ENCODE measurements at places on chromosomes 4 and X.

DNA sequence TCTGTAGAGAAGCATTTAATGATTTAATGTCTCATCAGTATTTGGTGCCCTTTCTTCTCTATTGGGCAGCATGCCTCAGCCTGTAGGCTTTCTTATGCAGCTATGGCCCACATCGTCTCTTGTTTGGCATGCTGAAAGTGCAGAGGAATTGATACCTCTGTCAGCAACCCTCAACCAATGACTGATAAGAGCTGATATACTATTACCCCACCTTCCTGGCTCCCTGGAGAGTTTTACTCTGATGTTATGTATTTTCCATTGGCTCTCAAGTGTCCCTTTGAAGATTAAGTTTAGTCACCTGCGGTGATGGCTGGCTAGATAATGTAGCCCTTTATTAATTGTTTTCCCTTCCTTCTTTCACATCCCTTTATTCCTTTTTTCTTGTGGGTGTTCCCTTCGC, 41.2 kb upstream of the PDHA2 start:
- DNase-seq: no peak
- no peak overlapping the region for H3K27ac ChIP-seq
- H3K4me1 ChIP-seq: no peaks in the 10 kb centered on the region
- no peaks in the 10 kb centered on the region for H3K36me3 ChIP-seq

DNA sequence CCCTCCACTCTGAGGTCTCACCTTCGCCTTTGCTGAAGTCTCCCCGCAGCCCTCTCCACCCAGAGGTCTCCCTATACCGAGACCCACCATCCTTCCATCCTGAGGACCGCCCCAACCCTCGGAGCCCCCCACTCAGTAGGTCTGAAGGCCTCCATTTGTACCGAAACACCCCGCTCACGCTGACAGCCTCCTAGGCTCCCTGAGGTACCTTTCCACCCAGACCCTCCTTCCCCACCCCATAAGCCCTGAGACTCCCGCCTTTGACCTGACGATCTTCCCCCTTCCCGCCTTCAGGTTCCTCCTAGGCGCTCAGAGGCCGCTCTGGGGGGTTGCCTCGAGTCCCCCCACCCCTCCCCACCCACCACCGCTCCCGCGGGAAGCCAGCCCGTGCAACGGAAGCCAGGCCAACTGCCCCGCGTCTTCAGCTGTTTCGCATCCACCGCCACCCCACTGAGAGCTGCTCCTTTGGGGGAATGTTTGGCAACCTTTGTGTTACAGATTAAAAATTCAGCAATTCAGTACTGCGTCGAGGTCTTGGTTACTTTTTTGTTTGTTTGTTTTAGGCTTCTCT, 5.0 kb downstream of the SOD3 start:
- H3K27ac ChIP-seq: no peak overlapping the region
- DNase-seq: no peak
- H3K4me1 ChIP-seq: no peaks in the 10 kb centered on the region
- no peak overlapping the region for H3K4me3 ChIP-seq
- H3K27me3 ChIP-seq: peaks cover 39% of the 10 kb centered on the region

GRCh38 chr4:80471756-80472155, 136.2 kb downstream of the CFAP299 start:
- H3K36me3 ChIP-seq: no peaks in the 10 kb centered on the region
- no peaks in the 10 kb centered on the region for H3K4me1 ChIP-seq
- DNase-seq: no peak
- H3K4me3 ChIP-seq: no peak overlapping the region
- H3K27ac ChIP-seq: no peak overlapping the region

GRCh38 chr4:86630629-86631028, 36.5 kb downstream of the PTPN13 start:
- DNase-seq: no peak
- H3K4me1 ChIP-seq: no peaks in the 10 kb centered on the region
- H3K27me3 ChIP-seq: no peaks in the 10 kb centered on the region
- H3K4me3 ChIP-seq: no peak overlapping the region

DNA sequence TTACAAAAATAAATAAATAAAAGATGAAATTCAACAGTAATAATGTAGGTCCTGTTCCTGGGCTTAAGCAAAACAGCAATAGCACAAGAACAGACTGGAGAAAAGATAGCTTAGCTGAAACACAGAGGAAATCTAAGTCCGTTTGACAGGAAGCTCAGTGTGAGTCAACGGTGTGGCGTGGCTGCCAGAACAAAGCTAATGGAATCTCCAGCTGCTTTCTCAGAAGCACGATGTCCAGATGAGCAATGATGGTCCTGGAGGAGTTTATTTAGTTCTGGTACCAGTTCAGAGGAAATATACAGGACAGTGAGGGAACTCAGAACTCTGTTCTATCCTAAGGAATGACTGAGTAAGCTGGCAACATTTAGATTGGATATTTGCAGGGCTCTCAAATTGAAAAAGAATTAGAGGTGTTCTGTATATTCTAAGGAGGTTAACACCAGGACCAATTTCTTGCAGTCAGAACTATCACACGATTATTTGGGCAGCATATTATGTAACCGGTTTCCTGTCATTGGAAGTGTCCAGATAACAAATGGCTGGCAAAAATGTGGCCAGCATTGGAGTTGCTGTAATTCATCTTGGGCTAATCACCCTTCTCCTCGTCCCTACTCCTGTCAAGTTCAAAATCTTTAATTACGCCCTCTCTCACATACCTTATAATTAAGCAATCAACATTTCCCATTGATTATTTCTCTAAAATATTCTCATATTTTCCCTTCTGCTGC, 12.7 kb downstream of the GAB3 start:
- H3K4me1 ChIP-seq: peaks cover 54% of the 10 kb centered on the region
- no peak for DNase-seq
- no peak overlapping the region for H3K27ac ChIP-seq
- no peak overlapping the region for H3K4me3 ChIP-seq
- no peaks in the 10 kb centered on the region for H3K36me3 ChIP-seq

- H3K4me1 ChIP-seq: no peaks in the 10 kb centered on the region
- H3K27me3 ChIP-seq: no peaks in the 10 kb centered on the region
- no peak overlapping the region for H3K27ac ChIP-seq
- H3K4me3 ChIP-seq: no peak overlapping the region
Measured at GRCh38 chr4:25059791-25060190, 29.0 kb upstream of the LGI2 start.

DNA sequence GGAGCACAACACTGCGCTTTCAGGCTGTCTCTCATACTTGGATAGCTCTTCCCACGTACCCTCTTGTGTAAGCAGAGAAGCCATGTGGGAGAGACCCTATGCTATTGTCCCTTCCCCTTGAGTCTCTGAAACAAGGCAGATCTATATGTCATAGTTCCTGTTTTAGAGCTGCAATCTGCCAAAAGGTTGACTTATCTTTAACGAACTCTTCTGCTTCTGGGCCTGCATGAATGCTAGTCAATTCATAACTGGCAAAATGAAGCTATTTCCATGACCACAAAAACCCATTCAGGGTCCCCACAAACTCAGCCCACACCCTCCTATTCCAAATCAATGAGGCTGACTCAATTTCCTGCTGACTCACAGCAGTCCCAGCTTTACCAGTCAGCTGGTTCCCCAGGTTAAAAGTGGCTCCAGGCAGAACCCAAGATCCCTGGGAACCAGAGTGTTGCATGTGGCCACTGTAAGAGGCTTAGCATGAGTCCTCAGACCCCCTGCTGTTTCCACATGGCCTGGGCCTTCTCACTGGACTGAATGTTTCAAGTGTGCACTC, 25.3 kb upstream of the SOD3 start:
- no peaks in the 10 kb centered on the region for H3K36me3 ChIP-seq
- H3K4me1 ChIP-seq: no peaks in the 10 kb centered on the region
- H3K27ac ChIP-seq: no peak overlapping the region
- no peaks in the 10 kb centered on the region for H3K27me3 ChIP-seq
- DNase-seq: no peak

DNA sequence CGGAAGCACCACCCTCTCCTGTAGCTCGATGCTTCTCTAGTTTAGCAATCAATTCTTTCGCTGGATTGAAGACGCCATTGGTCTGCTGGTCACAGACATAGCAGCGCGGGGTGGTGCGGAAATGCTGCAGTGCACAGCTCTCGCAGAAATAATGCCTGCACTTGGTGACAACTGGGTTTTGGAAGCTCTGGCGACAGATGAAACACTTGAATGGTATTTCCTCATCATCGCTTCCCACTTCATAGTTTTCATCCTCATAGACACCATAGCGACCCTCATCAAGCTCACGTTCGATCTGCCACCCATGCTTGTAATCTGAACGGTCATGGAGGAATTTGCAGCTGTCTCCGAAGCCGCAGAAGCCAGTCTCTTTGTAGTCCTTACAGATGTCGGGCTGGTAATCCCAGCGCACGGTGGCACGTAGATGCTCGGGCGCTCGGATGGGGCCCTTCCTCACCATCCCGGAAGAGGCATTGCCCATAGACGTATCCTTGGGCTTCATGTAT, 854 bp downstream of the RNF113A start:
- H3K36me3 ChIP-seq: peaks cover 17% of the 10 kb centered on the region
- no peaks in the 10 kb centered on the region for H3K27me3 ChIP-seq
- H3K27ac ChIP-seq: peak overlapping the region; percentile 87
- DNase-seq: peak; percentile 10

DNA sequence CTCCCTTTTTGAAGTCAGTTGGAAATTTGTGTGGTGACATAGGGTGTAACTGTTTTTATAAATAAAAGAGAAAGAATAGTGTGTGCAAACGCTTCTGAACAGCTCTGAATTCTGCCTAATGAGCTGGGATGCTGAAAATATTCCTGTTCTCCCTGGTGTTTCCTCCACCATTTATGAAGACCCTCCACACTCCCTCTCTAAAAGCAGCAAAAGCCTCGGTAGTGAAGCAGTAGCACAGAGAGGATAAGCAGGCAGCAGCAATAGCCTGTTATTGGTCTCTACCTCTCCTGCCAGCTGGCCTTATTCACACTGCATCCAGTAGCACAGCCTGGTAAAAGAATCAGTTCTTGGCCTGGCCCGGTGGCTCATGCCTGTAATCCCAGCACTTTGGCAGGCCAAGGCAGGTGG, 406.1 kb downstream of the IQCM start:
- H3K27me3 ChIP-seq: no peaks in the 10 kb centered on the region
- no peak overlapping the region for H3K27ac ChIP-seq
- H3K4me3 ChIP-seq: no peak overlapping the region
- H3K4me1 ChIP-seq: no peaks in the 10 kb centered on the region
- no peak for DNase-seq
- no peaks in the 10 kb centered on the region for H3K36me3 ChIP-seq

- H3K27ac ChIP-seq: no peak overlapping the region
- H3K4me3 ChIP-seq: no peak overlapping the region
Measured at GRCh38 chr4:75172551-75172950, 239.6 kb downstream of the PARM1 start.

GRCh38 chr4:180261346-180261745, 1981.9 kb upstream of the TENM3 start:
- DNase-seq: no peak
- no peaks in the 10 kb centered on the region for H3K4me1 ChIP-seq
- no peaks in the 10 kb centered on the region for H3K27me3 ChIP-seq

- H3K36me3 ChIP-seq: no peaks in the 10 kb centered on the region
- H3K4me3 ChIP-seq: no peak overlapping the region
- H3K27me3 ChIP-seq: peaks cover under 1% of the 10 kb centered on the region
- H3K27ac ChIP-seq: no peak overlapping the region
- DNase-seq: no peak
- H3K4me1 ChIP-seq: no peaks in the 10 kb centered on the region
Measured at GRCh38 chr4:55132775-55133174, 7.4 kb upstream of the KDR start.

GRCh38 chr4:128846063-128846462, 36.6 kb downstream of the JADE1 start:
- no peak for DNase-seq
- H3K27ac ChIP-seq: no peak overlapping the region
- H3K4me1 ChIP-seq: no peaks in the 10 kb centered on the region
- H3K4me3 ChIP-seq: no peak overlapping the region
- peaks cover 89% of the 10 kb centered on the region for H3K36me3 ChIP-seq

- no peaks in the 10 kb centered on the region for H3K36me3 ChIP-seq
- DNase-seq: no peak
- H3K27me3 ChIP-seq: no peaks in the 10 kb centered on the region
Measured at GRCh38 chr4:137514406-137515111, 17.7 kb downstream of the PCDH18 start.

DNA sequence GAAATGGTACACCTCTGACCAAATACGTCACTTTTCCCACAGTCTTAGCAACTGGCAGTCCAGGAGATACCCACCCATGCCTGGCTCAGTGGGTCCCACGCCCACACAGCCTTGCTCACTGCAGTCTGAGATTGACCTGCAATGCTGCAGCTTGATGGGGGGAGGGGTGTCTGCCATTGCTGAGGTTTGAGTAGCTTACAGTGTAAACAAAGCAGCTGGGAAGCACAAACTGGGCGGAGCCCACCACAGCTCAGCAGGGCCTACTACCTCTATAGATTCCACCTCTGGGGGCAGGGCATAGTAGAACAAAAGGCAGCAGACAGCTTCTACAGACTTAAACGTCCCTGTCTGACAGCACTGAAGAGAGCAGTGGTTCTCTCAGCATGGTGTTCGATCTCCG, 52.7 kb downstream of the AMER1 start:
- H3K4me1 ChIP-seq: no peaks in the 10 kb centered on the region
- no peak overlapping the region for H3K27ac ChIP-seq
- H3K36me3 ChIP-seq: no peaks in the 10 kb centered on the region
- no peak overlapping the region for H3K4me3 ChIP-seq
- H3K27me3 ChIP-seq: no peaks in the 10 kb centered on the region
- no peak for DNase-seq

GRCh38 chr4:32191961-32192360, 1471.8 kb downstream of the PCDH7 start:
- H3K36me3 ChIP-seq: no peaks in the 10 kb centered on the region
- H3K27ac ChIP-seq: no peak overlapping the region
- no peak for DNase-seq
- no peaks in the 10 kb centered on the region for H3K27me3 ChIP-seq
- no peak overlapping the region for H3K4me3 ChIP-seq
- no peaks in the 10 kb centered on the region for H3K4me1 ChIP-seq

- peaks cover 3% of the 10 kb centered on the region for H3K4me1 ChIP-seq
- H3K27ac ChIP-seq: no peak overlapping the region
- no peak for DNase-seq
- H3K4me3 ChIP-seq: no peak overlapping the region
Measured at GRCh38 chrX:107758231-107758766, 17.3 kb downstream of the TSC22D3 start.

DNA sequence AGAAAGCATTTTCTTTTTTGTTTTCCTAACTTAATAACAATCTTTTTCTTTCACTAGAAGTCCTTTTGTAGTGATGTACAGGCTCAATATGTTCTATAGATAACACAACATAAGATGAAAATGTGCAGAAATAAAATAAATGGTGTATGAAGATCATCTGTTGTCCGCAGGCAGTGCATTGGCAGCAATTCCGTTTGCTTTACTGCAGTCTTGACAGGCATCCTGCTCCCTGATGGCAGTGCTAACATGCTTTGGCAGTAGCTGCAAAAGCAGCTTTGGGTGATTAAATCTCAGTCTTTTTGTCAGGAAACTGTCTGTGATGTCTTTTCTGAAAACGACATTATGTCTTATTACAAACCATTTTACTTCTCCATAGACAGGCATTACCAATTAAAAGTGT, 131.4 kb downstream of the TRAM1L1 start:
- no peaks in the 10 kb centered on the region for H3K4me1 ChIP-seq
- no peak for DNase-seq
- no peaks in the 10 kb centered on the region for H3K27me3 ChIP-seq
- H3K4me3 ChIP-seq: no peak overlapping the region

Measured in CD4-positive, alpha-beta T cell (primary cell).